ENCODE measurements at places on chromosomes 1 and 21.

GRCh38 chr21:15001857-15002606 lies 62.8 kb downstream of the NRIP1 start:
- DNase-seq: peak; percentile 67

DNA sequence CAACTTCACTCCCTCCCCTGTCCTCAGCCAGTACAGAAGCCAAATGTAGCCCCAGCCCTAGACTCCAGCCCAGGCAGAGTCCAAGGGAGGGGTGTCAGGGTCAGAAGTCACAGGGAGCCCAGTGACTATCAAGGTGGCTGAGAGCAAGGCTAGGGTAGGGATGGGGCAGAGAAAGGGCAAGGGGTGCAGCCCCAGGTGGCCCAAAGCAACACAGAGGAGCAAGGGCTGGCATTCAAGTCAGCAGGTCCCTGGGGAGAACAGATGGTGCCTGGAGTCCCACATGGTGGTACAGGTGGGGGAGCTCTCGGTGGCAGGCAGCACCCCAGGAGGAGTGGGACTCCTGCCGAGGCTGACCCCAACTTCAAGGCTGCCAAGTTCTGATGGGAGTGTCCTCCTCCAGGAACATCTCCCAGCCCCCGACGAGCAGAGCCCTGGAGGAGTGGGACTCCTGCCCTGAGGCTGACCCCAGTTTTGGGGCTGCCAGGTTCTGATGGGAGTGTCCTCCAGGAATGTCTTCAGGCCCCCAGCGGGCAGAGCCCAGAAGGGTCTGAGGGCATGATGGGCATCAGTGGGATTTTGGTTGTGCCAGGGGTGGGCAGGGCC lies 3.7 kb upstream of the DVL1 start:
- no peak for DNase-seq

GRCh38 chr1:160925652-160926244 lies 28.9 kb downstream of the ITLN2 start:
- DNase-seq: no peak

- DNase-seq: no peak
Measured at GRCh38 chr1:22555371-22555656, 8.0 kb upstream of the EPHA8 start.

DNA sequence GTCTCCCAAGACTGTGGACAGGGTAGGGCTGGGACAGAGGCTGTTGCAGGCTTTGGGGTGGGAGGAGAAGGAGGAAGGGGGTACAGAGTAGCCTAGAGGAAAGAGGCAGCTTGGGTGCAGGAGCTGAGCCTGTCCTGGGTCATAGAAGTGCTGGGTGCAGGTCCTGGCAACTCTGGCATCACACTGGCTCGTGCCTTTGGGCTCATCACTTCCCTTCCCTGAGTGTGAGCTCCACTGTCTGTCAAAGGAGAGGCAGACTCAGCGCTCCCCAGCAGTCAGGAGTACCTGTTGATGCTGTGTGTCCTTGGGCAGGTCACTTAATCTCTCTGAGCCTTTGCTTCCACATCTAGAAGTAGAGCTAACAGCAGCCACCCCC lies 157.1 kb downstream of the PTPRU start:
- no peak for DNase-seq

GRCh38 chr1:38941527-38942019 lies at the start of gene RHBDL2:
Gene RHBDL2 (minus strand): TSS chr1:38941830. CDS start chr1:38919212, 22,618 bp downstream.
- no peak for DNase-seq

Measured in eye (tissue), 1 donor.